ENCODE measurements at places on chromosomes 7 and 10.

DNA sequence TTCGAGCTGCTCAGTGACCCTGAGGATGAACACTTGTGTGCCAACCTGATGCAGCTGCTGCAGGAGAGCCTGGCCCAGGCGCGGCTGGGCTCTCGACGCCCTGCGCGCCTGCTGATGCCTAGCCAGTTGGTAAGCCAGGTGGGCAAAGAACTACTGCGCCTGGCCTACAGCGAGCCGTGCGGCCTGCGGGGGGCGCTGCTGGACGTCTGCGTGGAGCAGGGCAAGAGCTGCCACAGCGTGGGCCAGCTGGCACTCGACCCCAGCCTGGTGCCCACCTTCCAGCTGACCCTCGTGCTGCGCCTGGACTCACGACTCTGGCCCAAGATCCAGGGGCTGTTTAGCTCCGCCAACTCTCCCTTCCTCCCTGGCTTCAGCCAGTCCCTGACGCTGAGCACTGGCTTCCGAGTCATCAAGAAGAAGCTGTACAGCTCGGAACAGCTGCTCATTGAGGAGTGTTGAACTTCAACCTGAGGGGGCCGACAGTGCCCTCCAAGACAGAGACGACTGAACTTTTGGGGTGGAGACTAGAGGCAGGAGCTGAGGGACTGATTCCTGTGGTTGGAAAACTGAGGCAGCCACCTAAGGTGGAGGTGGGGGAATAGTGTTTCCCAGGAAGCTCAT lies 1.1 kb downstream of the DDIT4 start:
- no peak for DNase-seq

DNA sequence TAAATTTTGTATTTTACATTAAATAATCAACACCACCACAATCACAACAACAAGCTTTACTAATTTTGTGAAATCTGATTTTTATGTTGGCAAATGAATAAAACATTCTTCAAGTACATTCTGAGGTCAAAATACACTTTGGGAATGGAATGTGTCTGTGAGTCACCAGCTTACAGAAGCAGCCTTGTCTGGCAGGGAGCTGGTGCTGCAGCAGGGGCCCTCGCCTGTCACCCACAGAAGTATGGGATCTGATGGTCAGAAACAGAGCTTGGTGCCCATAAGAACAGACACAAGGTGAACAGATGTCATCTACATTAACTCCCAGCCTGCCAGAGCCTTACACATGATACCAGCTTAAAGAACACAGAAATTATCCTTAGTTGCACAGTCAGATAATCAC lies 496.9 kb downstream of the CCSER2 start:
- DNase-seq, result peak; percentile 42

- DNase-seq, result no peak
These were observed 23.2 kb upstream of the NPFFR1 start for GRCh38 chr10:70306886-70307520.

GRCh38 chr10:73398024-73398423 lies 15.8 kb downstream of the ANXA7 start:
- DNase-seq, result no peak

GRCh38 chr7:32206987-32207386 lies 136.8 kb upstream of the PDE1C start:
- no peak for DNase-seq

DNA sequence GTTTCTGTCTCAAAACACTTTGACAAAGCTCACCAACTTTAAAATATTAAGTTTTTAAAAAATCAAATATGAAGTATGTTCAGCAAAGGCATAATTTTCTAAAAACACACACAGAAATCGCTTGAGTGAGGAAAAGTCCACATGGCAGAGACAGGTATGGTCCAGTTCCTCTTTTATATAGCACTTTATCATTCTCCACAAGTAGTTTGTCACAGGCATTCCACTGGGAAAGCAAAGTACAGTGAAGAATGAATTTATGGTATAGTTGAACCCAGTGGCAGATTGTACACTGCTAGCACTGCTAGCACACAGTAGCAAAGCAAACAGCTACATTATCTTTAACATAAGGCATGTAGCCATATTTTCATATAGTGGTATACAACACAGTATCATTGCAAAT lies 102.3 kb downstream of the HECTD2 start:
- no peak for DNase-seq

DNA sequence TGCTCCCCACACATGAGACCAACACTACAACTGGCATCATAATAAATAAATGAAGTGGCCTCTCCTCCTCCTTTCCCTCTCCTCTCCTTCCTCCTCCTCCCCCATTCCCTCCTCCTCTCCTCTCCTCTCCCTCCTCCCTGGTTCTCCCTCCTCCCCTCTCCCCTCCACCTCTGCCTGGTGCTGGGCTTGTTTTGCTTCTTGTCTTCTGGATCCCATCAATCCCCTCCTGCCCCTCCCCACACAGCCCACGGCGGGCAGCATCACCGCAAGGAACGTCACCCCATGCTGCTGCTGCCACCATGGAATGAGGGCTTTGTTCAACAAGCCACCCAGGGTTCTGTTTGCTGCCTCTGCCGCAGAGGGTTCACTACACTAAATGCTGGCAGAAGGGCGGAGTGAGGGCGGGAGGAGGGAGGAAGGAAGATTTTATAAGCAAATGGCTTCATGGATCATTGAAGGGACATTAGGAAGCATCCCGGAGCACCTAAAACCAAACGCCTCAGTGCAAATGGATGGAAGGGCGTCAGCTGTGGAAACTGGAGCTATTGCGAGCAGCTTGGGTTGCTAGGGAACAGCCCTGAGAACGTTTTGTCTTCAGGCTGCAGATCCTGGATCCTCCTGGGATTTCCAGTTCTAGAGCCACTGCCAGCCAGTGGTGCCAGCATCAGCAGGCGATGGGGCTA lies 379.7 kb upstream of the ZMIZ1 start:
- DNase-seq, result no peak

DNA sequence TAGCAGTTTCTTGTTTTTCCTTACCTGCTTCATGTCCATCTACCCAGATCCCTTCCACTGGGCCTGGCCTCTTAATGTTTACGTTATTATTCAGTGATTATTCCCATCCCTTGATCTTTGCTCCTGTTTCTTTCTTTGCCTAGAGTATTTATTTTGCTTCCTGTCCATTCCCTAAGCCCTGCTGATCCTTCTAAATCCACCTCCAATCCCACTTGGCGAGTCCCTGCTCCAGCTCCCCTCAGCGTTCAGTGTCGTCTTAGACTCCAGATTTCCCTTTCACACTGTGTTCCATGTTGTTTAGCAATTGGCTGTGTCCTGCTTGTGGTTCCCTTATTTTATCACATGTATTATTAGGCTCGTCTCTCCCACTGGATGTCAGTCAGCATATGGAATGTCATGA lies 7.3 kb downstream of the PPP2R2D start:
- no peak for DNase-seq

GRCh38 chr10:23110722-23111516 lies 15.5 kb downstream of the MSRB2 start:
- no peak for DNase-seq

DNA sequence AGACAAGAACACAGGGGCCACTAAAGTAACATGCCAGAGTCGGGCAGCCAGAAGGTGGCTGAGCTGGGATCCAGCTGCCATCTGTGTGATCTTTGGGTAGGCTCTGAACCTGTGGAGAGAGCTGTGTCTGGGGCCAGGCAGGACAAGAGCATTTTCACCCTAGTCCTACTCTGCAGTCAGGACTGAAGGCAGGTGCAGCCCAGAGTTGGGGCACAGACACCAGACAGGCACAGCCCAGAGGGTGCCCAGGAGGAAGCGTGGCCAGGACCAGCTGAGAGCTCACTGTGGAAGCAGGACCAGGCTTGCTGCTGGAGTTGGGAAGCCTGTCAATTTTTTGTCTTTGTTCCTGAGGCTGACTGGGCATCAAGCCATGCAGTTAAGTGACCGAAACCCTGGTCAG lies 113.6 kb downstream of the ADCY1 start:
- DNase-seq, result peak; percentile 21

DNA sequence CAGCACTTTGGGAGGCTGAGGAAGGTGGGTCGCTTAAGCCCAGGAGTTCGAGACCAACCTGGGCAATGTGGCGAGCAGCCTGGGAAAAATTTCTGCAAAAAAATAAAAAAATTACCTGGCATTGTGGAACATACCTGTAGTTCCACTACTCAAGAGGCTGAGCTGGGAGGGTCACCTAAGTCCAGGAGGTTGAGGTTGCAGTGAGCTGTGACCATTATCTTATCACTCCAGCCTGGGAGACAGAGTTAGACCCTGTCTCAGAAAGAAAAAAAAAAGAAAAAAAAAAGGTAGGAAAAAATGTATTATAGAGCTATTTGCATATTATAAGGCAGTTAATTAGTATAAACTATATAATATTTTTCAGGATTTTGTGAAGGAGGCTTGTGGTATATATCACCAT lies 11.0 kb upstream of the TSPAN13 start:
- DNase-seq, result no peak

- peak; percentile 96 for DNase-seq
These were observed 29.5 kb upstream of the ANKRD2 start for GRCh38 chr10:97543025-97543546.

GRCh38 chr10:128990986-128991385 lies 476.1 kb upstream of the MGMT start:
- no peak for DNase-seq

GRCh38 chr7:152344253-152344652 lies 91.5 kb downstream of the KMT2C start:
- DNase-seq, result no peak

DNA sequence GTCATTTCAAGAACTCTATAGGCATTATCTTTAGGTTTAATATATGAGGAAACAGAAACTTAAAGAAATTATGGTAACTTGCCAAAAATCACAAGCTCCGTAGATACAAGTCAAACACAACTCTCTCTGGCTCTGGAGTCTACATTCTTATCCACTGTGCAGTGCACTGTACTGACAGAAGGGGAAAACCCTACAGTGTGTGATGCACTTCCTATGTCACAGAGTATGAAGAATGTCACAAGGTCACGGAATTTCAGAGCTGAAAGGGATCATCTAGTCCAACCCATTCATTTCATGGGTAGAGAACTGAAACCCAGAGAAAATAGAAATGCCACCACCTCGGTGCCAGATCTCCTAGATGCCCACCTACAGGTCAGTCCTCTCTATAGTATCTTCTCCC lies 86.1 kb downstream of the LRRTM3 start:
- no peak for DNase-seq

- DNase-seq, result no peak
These were observed 8.7 kb upstream of the BAZ1B start for GRCh38 chr7:73530800-73531199.

- no peak for DNase-seq
These were observed 6.7 kb upstream of the MNX1 start for GRCh38 chr7:157017149-157017548.

DNA sequence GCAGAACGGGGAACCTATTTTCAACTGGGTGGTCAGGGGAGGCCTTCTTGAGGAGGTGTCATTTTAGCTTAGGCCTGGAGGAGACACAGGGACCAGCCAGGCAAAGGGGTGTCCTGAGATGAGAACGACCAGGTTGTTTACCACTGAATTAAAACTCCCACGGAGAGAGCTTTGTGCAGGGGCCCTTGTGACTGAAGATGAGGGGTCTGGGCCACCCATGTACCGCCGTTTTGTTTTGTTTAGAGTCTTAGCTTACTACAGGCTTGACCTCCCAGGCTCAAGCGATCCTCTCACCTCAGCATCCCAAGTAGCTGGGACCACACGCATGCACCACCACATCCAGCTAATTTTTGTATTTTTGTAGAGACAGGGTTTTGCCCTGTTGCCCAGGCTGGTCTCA lies 80.4 kb downstream of the FAM171A1 start:
- DNase-seq, result no peak

DNA sequence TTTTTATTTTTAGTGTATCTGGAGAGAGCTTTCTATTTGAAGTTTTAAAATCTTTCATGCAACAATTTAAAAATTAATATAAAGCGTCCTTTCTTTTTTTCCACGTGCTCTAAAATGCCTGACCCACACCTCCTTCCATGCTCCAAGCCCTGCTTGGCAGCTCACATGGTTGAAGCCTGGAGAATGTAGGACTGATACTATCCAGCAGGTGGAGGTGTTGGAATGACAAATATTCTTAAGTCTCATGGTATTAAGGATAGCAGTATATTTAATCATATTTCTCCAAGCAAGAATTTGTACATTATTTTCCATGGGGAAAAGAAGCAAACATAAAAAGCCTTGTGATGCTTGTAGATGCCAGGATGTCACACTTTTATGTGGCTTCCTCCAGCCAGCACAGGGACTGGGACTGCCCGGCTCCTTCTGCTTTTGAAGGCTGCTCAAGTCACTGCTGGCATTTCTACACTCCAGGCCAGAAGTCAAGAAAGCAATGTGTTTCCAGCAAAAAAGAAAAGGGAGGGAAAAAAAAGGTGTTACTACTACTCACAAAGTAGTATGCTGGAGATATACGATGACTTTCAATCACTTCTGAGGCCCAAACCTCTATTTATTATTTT lies 49.7 kb downstream of the BZW2 start:
- DNase-seq, result peak; percentile 54

- peak; percentile 93 for DNase-seq
These were observed at the start of gene PCLO for GRCh38 chr7:83162402-83163256. Gene PCLO, minus strand, starts transcription at chr7:83162884. Its CDS starts 292 bp downstream, at chr7:83162592.

- no peak for DNase-seq
These were observed 26.8 kb downstream of the VSIR start for GRCh38 chr10:71746344-71747037.

DNA sequence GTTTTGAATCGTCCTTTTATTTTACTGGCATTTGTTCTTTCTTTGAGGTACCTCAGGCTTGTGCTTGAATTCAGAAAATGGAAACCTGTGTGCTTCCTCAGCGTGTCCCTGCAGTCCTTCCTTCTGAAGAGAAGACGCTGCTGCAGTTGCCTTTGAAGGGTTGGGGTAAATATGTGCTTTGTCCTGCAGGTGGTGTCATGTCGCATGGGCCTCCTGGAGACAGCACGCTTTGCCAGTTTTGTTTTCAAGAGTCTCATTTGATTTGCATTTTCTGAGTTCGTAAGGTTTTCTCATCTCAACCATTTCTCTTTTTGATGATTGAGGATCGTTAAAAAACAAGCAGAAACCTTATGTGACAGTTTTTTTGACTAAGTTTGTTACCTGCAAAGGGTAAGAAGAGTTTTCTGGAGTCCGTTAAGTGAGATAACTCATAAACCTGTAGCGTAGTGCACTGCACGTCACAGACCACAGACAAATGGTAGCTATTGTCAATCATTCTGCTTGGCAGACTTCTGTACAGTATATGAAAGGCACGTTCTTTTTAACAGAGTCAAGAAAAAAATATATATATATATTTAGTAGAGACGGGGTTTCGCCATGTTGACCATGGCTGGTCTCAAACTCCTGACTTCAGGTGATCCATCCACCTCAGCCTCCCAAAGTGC lies 57.0 kb downstream of the CDC123 start:
- DNase-seq, result no peak
